Stimulated activated CD8-positive, alpha-beta memory T cell treated with anti-CD3 and anti-CD28 coated beads, Interleukin-4, amount 100 ng/mL, for 4 hours (primary cell): ENCODE measurements at places on chromosomes 4 and X.

DNA sequence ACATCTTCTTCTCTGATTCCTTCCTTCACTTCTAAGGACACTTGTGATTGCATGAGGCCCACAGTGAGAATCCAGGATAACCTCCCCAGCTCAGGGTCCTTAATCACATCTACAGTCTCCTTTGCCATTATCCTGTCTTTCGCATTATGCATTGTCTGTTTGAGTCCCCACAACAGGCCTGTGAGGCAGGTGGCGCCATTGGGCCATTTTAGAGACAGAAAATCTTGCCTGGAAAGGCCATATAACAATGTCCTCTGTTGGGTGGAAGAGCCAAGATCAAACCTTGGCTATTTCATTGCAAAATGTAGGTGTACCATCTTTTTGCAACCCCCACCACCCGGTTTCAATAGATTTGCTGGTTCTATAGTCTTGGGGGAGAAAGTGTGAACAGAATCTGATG, 11.8 kb upstream of the DCUN1D4 start:
- peak; percentile 47 for DNase-seq

DNA sequence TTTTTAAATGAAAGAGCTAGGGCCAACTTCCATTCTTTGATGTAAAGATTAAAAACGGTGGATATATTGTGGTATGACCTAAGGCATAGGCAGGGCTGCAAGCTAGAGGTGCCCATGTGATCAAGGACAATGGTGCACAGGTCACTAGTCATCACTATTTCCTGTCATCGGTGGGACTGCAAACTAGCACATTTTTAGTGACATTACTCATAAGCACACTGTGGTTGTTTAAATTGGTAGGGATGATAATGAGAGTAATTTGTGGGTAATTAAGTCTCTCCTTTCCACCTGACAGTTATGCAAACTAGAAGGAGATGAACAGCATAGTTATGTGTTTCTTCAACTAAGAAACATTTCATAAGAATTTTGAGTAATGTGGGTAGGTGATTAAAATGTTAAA, 85.4 kb downstream of the GPRIN3 start:
- no peak for DNase-seq

DNA sequence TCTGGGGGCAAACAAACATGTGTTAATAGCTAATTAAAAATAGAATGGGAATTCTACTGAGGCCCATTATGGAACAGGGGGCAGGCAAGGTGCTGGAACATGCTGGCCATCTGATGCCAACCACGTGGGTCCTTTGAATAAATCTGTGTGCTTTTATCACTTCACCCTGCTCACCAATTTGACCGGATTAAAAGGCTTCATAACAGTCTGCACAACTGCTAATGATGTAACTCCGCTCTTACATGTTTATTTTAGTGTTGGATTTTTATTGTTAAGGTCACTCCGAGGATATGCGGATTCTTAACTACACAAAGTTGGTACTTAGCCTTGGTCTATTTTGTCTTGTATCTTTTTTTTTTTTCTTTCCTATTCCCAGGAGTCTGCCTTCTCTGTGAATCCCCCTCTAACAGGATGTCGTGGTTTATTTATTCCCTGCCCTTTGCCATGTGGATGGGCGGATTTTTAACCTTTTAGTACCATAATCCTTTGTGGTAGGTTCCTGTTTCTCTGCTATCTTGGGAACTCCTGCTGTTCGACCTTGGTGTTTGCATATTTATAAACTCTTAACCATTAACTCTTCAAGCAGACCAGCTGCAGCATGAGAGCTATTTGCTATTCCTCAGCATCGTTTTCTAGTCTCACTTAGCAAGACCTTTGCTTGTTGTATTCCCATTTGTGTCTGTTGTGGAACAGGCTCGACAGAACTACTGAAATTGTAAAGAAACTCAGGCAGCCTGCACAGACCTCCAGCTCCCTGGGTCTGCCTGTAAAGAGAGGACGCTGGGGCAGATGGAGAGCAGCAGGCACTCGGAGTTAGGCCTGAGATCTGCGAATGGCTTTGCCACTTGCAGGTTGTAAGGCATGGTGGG, 38.0 kb downstream of the TRIM2 start:
- no peak for DNase-seq

GRCh38 chrX:4963432-4963831, 1250.0 kb upstream of the PRKX start:
- DNase-seq: no peak

- DNase-seq: no peak
These were observed 230.2 kb downstream of the CLCN4 start for GRCh38 chrX:10387011-10387410.

GRCh38 chr4:70749313-70749712, 27.5 kb downstream of the RUFY3 start:
- no peak for DNase-seq

GRCh38 chrX:33285550-33285949, 74.2 kb upstream of the DMD start:
- DNase-seq: no peak

GRCh38 chrX:109934935-109935334, 68.0 kb upstream of the TMEM164 start:
- no peak for DNase-seq

DNA sequence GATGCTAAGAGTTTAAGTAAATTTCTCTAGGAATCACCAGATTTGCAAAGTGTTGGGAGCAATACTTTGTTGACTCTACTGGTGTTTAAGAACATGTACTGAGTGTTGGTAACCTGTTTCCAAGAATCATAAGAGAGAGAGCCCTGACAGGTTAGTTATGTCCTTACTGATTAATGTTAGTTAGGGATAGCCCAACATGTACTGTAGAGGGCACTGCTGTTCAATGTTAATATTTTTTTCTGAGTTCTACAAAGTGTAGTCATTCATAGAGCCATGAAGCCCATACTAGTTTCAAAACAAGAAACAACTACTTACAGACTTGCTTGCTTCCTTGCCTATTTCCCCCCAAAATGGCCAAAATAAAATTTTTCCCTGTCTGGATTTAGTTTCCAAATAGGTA, 11.9 kb downstream of the TMPRSS11D start:
- no peak for DNase-seq

GRCh38 chr4:119785963-119786362, 157.4 kb upstream of the PDE5A start:
- DNase-seq: no peak

- no peak for DNase-seq
These were observed 586.9 kb downstream of the PCDH7 start for GRCh38 chr4:31307029-31307428.

GRCh38 chrX:49912086-49912485, 10.3 kb upstream of the CLCN5 start:
- no peak for DNase-seq

DNA sequence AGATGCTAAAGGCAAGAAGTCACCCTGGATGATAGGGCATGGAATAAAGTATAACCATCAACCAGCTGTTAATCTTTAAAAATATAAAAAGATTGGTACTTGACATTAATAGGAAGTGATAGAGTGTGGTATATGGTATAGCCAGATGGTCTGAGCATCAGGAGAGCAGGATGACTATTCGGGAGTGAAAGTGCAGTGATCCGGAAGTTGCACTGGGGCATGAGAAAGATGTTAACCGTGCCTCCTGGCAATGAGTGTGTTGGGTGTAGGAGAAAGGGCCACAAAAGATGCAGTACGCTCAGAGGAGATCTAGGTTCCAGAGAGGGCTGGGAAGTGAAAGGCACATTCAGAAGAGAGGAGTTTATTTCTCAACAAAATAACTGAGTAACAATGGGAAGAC, 65.0 kb downstream of the TSPAN7 start:
- DNase-seq: no peak

DNA sequence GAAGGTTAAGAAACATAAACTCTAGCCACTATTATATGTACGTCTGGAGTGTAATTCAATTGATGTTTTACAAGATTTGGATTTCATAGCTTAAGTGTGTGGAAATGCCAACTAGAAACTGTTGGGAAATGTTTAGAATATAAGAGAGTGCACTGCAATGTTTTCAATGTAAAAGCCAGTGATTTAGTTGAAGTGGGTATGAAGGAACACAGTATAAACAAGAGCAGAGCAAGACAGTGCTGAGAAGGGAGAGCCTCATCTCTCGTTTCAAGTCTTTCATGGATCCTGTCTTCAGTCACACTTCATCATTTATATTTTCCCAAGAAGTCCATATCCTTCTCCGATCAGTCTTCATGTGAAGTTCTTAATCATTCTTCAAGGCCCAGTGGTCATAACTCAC, 163.9 kb upstream of the ETNPPL start:
- no peak for DNase-seq

DNA sequence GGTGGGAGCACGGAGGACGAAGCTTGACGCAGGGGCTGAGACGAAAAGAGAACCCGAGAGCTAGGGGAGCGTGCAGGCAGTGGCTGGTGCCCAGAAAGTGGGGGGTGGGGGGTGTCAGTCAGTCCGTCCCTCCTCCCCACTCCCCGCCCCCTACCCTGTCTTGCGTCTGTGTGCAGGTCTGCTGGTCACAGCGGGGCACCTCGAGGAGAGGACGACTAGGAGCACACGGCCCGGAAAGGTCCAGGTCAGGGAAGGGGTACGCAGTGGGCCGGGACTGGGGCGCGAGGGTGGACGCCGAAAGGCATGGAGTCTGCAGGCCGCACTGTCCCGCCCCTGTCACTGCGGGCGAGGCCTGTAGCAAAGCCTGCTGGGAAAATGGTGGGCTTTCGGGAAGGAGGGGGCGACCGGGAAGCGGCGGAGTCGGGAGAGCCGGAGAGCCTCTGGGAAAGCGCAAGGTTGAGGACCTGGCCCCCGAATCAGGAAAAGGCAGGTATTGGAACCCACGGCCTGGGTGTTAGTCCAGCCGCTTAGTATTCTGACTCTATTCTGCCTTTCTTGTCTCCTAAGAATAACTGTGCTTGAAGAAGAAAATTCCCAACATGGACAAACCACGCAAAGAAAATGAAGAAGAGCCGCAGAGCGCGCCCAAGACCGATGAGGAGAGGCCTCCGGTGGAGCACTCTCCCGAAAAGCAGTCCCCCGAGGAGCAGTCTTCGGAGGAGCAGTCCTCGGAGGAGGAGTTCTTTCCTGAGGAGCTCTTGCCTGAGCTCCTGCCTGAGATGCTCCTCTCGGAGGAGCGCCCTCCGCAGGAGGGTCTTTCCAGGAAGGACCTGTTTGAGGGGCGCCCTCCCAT, 769 bp downstream of the TCEAL1 start:
- DNase-seq: no peak

DNA sequence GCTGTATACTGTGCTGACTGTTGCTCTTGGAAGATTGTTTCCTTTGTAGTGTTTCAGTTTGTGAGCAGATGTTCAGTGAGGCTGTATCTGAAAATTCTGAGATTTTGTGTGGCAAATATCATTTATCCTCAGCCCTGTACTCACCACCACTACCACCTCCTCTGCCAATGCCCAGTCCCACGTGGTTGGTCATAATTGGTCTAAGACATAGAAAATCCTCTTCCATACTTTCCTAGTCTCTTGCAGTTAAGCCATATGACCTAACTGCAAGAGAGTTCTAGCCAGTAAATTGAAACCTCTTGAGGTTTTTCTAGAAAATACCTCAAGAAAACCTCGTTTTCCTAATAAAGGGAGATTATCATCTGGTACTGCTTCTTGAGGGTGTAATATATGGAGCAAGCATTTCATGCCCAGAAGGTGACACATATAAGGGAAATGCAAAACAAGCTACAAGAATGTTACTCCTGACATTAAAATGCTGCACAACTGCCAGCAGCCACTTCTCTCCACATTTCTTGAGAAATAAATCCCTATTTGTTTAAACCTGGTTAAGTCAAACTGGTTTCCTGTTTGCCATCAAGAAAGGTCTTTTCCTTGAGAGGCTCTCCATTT, 32.8 kb downstream of the ABCE1 start:
- no peak for DNase-seq

GRCh38 chrX:153782313-153782712, 1.5 kb downstream of the SRPK3 start:
- no peak for DNase-seq

- no peak for DNase-seq
These were observed 505.2 kb downstream of the ZNF674 start for GRCh38 chrX:46040001-46040400.

- no peak for DNase-seq
These were observed 132.4 kb upstream of the USP9X start for GRCh38 chrX:40952855-40953254.

GRCh38 chrX:9942086-9942485, 25.1 kb upstream of the CLDN34 start:
- DNase-seq: peak; percentile 9

DNA sequence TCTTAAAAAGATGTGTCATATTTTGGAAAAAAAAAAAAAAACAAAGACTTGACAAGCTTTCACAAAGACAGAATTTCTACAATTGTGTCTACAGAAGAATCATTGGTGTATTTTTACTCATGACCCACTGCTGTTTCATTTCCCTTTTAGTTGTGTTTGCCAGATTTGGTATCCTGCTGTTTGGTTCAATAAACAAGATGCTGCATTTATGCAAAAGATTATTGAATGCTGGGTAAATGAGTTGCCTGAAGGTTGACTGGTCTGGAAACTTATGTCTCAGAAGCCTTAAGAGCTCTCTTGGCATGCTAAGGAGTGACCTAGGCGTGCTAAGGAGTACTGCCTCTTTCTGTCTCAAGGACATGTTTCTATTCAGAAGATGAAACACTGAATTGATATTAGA, 64.9 kb upstream of the NPY2R start:
- DNase-seq: no peak

- DNase-seq: no peak
These were observed 66.3 kb upstream of the MAD2L1 start for GRCh38 chr4:120132935-120133334.

DNA sequence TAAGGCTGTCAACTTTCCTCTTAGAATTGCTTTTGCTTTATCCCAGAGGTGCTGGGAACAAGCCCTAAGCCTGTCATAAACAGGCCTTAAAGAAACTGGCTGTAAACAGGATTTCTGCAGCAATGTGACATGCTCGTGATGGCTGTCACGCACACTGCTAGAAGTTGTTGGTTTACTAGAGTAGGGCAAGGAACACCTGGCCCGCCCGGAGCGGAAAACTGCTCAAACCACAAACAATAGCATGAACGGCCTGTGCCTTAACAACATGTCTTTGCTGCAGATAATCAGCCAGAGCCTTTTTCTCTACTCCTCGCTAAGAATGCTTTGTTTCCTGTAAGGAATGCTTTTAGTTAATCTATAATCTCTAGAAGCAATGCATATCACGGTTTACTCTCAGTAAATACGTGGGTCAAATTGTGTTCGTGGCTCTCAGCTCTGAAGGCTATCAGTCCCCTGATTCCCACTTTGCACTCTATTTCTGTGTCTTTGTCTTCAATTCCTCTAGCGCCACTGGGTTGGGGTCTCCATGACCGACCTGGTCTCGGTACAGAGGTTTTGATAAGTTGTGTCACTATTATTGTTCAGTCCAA, 318.3 kb downstream of the GLUD2 start:
- no peak for DNase-seq

DNA sequence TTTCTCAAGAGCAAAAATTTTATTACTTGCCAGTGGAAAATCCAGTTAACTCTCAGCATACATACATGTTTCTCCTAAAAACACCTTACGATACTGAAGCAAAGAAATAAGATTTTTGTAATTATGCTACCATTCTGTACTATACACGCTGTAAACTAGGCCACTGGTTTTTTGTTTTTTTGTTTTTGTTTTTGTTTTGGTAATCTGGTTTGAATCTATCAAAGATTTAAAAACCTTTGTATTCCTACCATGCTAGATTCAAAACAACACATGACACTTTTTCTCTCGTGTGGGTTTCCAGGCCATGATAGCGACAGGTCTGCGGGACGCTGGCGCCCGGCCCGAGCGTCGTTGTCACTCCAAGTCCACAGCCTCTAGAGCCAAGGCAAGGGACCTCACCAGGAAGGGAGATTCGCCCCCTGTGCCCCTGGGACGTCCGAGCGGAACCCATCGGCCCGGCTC, 723 bp downstream of the TMEM192 start:
- no peak for DNase-seq

GRCh38 chr4:70768301-70768948, 46.7 kb downstream of the RUFY3 start:
- DNase-seq: no peak

GRCh38 chr4:22434895-22435294, 81.0 kb downstream of the ADGRA3 start:
- DNase-seq: no peak
